ENCODE measurements at places on chromosomes 3 and 15.

DNA sequence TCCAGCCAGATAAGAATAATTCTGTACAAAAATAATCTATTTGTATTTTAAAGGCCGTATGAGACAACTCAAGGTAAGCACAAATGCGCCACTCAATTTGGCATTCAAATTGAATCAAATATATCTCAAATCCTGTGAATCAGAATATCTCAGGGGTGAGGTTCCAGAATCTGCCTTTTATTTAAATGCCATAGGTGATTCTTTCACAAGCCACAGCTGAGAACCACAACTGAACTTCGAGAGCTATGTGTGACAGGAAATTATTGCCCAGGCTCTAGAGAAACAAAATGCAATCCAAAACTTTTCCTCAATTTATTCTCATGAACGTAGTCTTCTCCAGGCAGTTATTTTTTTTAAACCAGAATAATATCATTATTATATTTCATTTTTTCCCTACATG is 11.9 kb downstream of the ATP8B4 start:
- no peak for DNase-seq

DNA sequence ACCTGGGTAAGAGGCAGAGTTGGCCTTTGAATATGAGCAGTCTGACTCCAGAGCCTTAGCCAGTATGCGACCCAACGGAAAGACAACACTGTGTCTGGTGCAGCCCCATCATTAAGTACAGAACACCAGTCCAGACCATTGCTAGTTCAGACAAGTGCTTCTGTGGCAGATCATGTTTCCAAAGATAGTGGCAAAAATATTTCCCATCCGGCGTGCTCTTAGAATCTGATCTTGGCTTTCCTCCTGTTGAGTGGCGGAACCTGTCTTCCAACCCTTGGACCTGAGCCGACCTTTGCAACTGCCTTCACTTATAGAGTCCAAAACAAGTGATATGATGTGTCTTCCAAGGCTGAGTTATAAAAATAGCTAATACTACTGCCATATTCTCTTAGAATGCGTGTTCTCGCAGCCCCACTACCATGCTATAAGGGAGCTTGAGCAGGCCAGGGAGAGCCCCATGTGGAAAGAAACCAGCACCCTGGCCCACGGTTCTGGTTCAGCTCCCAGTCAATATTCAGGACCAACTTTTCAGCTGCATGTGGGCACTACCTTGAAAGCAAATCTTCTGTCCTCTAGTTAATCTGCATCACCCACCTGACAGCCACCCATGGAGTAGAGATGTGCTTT is 322.4 kb upstream of the SLCO3A1 start:
- no peak for DNase-seq

DNA sequence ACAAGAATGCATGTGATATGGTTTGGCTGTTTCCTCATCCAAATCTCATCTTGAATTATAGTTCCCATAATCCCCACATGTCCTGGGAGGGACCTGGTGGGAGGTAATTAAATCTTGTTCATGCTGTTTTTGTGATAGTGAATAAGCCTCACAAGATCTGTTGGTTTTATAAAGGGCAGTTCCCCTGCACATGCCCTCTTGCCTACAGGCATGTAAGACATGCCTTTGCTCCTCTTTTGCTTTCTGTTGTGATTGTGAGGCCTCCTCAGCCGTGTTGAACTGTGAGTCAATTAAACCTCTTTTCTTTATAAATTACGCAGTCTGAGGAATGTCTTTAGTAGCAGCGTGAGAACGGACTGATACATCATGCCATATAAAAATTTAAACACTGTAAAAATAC is 1537.0 kb downstream of the OTOL1 start:
- no peak for DNase-seq

DNA sequence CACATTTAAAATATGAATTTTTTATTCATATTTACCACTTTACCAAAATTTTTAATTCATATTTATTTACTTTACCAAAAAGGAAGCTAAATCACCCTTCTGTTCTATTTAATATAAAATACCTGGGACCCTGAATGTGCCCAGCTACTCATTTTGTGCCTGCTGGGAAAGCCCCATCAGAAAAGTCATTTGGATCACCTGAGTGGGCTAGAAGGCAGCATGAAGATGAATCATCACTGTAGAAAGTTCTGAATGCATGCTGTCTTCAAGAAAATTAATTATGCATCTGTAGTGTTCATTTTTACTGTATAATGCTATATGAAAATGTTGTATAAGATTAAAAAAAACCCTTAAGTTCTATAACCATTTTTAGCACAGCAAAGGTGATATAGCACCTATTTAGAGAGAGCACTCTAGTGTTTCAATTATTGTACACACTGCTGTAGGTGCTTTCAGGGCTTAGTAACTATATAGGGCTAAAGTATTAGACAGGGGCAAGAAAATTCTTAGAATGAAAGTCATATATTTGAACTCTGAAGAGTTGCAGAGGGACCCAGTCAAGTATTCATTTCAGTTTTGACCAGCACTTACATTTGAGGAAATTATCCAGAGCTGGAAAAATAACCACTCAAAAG is 175.1 kb downstream of the NFKBIZ start:
- no peak for DNase-seq

DNA sequence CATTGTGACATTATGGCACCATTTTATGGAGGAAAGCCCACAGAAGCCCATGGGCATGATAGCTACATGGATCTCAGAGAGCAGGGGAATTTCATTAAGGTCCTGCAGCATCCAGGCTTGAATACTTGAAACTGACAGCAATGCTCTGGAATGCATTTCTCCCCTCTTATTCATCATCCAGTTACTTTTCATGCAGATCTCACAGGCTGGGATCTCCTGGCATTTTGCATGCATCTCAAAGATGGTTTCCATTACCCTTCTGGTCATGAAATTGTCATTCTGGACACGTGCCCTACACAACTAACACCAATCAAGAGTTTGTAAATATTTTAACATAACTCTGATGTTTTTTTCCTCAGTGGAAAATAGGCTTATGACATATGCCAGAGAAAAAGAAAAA is 32.4 kb downstream of the VGLL3 start:
- DNase-seq = no peak

DNA sequence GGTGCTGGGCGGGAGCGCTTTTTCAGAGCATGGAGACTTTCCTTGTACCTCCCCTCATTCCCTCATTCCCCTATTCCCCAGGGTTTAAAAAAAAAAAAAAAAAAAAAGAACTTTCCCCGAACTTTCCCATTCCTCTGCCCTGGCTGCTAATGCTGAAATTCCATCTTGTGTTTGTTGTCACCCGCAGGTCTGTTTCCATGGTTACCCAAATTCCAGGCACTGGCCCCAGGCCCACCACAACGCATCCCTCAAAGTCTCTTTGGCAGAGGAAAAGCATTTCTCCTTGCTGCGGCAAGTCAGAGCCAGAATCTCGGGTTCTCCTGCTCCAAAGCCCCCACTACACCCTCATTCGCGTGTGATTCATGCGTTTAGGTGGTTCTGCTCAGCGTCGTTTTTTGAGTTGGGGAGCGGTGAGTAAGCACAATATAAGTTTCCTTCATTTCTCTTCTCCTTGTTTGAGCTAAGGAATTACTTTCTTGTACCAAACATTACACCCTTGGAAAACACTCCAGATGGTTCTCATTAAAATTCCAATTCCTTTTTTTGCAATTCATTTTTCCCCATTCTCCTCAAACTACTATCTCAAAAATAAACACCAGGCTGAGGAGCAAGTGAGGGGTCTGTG is 21.6 kb downstream of the ANAPC13 start:
- DNase-seq = no peak

- DNase-seq = no peak
Observed at GRCh38 chr3:56059731-56060130, 408.5 kb downstream of the ERC2 start.

GRCh38 chr15:64004587-64004986 is 41.7 kb downstream of the DAPK2 start:
- no peak for DNase-seq

- DNase-seq = no peak
Observed at GRCh38 chr3:77660718-77661117, 620.8 kb downstream of the ROBO2 start.

GRCh38 chr15:87829332-87830050 is 427.0 kb downstream of the NTRK3 start:
- no peak for DNase-seq

GRCh38 chr3:29686889-29687592 is 406.2 kb downstream of the RBMS3 start:
- no peak for DNase-seq

DNA sequence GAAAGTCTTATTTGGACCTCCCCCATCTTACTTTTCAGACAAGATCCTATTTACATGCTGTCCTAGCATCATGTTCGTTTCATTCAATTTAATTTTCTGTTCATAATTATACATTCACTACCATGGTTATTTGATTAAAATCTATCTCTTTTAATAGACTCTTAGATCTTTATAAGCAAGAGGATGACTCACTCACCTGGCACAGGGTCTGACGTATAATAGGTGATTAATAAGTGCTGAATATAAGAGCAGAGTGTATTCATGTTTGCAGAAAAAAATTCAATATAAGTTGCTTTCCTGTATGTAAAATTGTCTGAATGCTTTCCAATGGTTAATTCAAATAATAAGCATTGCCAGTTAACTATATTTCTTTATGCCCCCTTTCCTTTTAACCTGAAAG is 165.5 kb upstream of the CBLB start:
- DNase-seq = no peak
